ENCODE measurements at places on chromosomes 6 and 20. TPM values are rescaled to one million over a fixed set of nuclear protein-coding genes. Genes with fewer than 3 reads are reported as not detected.

GRCh38 chr6:6052216-6052615, 45.5 kb upstream of the NRN1 start:
- ATAC-seq: no peak

DNA sequence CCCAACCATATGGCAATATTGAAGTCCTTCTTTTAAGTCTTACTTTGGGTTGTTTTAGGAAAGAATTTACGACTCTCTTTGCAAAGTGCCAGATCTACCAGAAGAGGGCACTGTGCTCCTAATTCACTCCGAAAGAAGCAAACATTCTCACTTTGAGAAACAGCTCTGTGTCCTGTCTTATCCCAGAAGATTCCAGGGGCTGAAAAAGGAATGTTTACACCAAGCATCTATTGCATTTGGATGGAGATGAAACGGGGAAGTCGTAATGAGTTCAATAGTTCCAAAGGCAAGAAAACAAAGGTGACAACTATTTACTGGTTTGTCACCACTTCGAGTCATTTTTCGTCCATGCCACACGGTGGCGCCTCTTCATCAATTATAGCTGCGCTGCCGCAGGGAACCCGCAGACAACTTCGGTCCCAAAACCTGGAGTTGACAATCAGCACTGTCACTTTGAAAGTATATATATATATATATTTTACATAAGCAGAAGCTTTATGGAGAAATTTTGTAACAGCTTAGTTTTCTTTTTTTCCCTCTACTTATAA, 121.6 kb downstream of the MOXD1 start:
- ATAC-seq: peak; percentile 73

OR2W1 gene
- not detected for total RNA-seq

DNA sequence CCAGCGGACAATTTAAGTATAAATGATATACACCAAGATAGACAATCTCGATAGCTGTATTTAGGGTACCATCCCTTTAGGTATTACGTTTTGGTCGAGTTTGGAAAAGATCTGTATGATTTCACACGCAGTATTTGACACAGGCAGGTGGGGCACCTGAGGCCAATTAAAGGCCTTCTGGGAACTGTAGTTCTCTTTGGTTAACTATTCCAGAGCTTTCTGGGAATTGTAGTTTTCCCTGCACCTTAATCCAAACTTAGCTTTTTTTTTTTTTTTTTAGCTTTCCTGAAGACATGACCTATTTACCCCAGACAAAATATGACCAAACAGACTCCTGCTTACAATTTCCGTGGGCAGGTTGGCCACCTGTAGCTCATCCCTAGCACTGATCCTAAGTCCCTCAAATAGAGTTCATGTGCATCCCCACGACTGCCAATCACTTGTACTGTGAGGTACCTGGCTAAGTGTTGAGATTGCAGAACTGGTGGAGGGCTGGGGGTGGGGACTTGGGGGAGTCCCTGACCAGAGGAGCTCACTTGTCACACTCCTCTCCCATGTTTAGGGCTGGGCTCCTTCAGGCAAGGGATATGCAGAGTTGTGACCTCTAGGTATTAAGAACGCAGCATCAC, 999 bp upstream of the EHMT2 start:
- peak; percentile 25 for ATAC-seq

DNA sequence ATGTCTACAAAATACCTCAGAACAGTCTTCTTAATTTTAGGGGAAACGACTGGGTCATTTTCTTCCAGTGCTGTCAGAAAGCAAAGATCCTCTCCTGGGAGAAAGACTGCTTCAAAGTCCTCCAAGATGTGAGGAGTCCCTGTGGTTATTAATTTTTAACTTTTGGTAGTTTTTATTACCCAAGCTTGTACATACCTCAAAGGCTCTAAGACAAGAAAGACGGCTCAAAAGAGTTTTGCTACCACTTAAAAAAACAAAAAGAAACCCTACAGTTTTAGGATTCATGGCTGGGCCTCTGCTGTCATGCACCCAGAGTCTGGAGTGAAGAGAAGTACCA, 56.1 kb upstream of the APCDD1L start:
- no peak for ATAC-seq

TPD52L1 gene
- total RNA-seq: 217 TPM

DNA sequence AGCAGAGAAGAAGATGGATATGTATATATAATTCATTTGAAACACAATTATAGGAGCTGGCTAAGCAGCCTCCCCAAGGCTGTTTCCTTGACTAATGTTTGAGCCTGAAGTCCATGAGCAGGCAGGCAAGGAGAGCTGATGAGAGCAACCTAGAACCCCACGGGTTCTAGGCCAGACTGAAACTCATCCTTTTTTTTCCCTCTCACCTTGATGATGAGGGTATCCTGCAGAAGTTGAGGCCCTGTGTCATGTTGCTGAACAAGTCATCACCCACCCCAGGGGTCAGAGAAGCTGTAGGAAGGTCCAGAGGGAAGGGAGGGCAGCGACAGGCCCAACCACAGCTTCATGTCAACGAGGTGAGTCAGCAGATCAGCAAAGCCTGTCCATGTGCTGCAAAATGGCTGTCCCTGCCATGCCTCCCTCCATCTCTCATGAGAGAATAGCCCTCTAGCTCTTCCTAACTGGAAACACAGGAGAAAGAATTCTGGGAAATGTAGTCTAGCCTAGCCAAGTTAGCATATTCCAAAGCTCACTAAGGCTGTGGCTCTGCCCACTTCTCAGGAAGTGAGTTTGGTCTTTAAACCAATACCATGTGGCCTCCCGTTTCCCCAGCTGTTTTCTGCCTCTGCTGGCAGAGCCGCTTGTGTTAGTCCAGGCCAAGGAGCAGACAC, 91.3 kb upstream of the DTNBP1 start:
- peak; percentile 15 for ATAC-seq

PEX3 gene
- 23.9 TPM for total RNA-seq

LY6G5C gene
- 0.72 TPM for total RNA-seq

GRCh38 chr6:121460170-121460569, 24.7 kb downstream of the GJA1 start:
- ATAC-seq: no peak

- ATAC-seq: no peak
Measured at GRCh38 chr20:43506238-43506637, 1.3 kb upstream of the L3MBTL1 start.

Measured in esophagus mucosa (tissue), 1 donor.